Amniotic epithelial cell (primary cell): ENCODE measurements at places on chromosomes 13 and 19.
A peak's percentile ranks its signal among the peaks of the same experiment; 100 is the strongest.

DNA sequence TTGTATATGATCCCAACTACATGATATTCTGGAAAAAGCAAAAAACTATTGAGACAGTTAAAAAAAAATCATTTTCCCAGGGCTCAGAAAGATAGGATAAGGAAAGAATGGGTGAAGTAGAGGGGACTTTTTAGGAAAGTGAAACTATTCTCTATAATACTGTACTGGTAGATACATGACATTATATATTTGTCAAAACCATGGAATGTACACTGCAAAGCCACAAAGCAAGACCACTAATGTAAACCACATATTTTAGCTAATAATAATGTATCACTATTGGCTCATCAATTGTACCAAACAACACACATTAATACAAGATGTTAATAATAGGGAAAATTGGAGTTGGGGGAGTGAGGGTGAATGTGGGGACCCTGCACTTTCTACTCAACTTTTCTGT is 182.6 kb downstream of the EFNB2 start:
- DNase-seq = no peak

- no peak for DNase-seq
Observed at GRCh38 chr13:110030394-110030928, 244.1 kb upstream of the IRS2 start.

DNA sequence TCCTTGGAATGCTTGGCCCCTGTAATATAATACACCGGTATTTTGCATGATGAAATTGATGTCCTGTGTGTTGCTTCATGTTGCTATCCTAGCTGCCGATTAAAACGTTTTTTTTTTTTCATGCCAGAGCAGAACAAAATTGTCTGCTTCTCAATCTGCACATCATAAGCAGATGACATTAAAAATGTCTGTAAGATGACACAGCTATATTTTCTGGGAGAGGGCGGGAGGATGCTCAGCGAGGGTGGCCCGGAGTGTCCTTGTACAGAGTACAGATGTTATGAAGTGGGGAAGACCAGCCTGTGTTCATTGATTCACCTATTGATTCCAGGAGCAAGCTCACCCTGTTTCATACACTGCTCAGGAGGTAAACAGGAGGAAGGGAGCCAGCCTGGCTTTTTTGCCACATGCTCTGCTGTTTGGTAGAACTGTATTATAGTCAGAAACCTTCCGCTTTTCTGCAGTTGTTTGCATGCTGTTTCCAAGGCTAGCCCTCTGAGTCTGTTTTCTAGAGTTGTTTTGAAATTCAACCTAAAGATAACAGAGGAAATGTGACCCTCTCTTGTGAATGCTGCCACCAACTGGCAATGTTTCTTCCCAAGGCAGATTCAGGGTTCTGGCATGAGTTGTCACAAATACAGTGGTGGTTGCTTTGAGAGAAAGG is 4.7 kb upstream of the IRS2 start:
- DNase-seq = peak; percentile 46

GRCh38 chr19:28618504-28618903 is 594.4 kb downstream of the UQCRFS1 start:
- no peak for DNase-seq

GRCh38 chr13:33409673-33410510 is 124.3 kb upstream of the STARD13 start:
- no peak for DNase-seq

- DNase-seq = no peak
Observed at GRCh38 chr13:48410199-48410598, 2.7 kb downstream of the LPAR6 start.

- DNase-seq = no peak
Observed at GRCh38 chr19:42552086-42553065, 24.1 kb upstream of the CEACAM1 start.

GRCh38 chr19:46364359-46364758 is 17.5 kb downstream of the PPP5C start:
- DNase-seq = no peak

DNA sequence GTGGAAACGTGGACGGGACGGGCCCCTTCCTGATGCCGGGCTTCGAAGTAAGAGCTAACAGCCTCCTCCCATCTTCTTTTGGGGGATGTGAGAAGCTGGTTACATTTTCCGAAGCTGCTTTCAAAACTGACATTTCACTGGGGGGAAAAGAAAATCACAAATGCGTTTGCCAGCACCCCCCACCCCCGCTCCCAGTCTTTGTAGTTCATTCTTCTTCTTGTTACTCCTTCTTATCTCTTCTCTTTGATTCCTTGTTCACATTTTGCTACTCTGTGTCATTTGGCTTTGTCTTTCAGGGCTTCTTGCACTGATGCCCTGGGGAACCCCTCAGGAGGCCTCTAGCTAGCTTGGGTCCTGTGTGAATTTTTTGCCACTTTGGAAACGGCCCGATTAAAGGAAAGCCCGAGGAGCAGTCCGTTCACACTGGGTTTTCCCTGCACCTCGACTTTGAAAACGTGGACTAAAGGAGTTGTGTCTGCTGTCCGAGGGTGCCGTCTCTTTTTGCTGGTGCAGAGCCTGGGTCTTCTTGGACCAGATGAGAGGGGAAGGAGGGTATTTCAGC is 1.3 kb downstream of the CARM1 start:
- DNase-seq = no peak

DNA sequence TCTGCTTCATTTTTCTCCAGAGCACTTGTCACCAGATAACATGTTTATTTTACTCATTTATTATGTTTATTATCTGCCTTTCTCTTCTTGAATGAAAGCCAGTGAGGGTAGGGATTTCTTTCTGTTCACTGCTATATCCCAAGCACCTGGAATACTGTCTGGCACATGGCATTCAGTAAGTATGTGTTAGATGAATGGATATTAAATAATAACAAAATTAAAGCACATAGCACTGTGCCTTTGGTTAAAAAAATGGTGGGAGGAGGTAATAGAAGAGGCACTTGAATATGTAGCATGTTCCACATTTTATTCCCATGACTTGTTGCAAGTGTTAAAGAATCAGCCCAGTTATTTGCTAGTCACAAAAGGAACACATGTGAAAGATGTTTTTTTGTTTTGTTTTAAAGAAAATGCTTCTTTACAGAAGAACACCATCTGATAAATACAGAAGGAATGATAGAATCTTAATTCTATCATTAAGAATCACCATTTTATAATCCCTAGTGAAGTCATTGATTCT is 151.0 kb downstream of the DLEU7 start:
- DNase-seq = no peak

GRCh38 chr19:38918526-38918925 is 6.5 kb upstream of the CCER2 start:
- DNase-seq = no peak

GRCh38 chr19:18456279-18456678 is 18.3 kb upstream of the ISYNA1 start:
- no peak for DNase-seq

DNA sequence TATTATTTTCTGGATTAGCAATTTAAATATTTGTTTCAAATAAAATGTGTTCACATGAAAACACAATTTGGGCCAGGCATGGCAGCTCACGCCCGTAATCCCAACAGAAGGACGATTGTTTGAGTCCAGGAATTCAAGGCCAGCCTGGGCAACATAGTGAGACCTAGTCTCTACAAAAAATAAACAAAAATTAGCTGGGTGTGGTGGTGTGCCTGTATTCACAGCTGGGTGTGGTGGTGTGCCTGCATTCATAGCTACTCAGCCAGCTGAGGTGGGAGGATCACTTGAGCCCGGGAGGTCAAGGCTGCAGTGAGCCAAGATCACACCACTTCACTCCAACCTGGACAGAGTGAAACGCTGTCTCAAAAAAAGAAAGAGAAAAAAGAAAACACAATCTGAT is 46.4 kb downstream of the KPNA3 start:
- no peak for DNase-seq

- DNase-seq = peak; percentile 35
Observed at GRCh38 chr19:18672606-18673337, 10.7 kb upstream of the CRTC1 start.

GRCh38 chr19:57888560-57889231 is at the start of gene ZNF814:
TSS of gene ZNF814 (minus strand) at chr19:57889037. CDS start at chr19:57888802, 235 bp downstream.
- DNase-seq = peak; percentile 89
